Cortex of kidney (tissue), 1 donor: ENCODE measurements at places on chromosomes 13 and 19.

GRCh38 chr19:52778811-52779210 is 7.8 kb downstream of the ZNF600 start:
- DNase-seq: no peak

DNA sequence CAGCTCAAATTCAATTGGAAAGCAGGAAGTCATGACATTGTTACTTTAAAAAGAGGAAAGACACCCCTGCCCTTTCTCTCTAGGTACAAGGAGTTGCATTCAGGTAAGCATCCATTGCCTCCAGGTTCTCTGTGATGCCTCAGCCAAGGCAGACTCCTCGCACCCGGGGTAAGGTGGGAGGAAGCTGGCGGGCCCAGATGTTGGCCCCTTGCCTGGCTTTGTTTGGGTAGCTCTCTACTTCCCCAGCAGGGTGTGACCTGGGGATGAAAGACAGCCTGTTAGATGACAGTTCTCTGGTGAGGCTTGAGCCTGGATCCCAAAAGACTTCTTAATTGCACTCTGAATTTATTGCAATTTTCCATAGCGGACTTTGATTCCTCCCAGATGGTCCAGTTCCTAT is 25.6 kb downstream of the SHISA2 start:
- no peak for DNase-seq

DNA sequence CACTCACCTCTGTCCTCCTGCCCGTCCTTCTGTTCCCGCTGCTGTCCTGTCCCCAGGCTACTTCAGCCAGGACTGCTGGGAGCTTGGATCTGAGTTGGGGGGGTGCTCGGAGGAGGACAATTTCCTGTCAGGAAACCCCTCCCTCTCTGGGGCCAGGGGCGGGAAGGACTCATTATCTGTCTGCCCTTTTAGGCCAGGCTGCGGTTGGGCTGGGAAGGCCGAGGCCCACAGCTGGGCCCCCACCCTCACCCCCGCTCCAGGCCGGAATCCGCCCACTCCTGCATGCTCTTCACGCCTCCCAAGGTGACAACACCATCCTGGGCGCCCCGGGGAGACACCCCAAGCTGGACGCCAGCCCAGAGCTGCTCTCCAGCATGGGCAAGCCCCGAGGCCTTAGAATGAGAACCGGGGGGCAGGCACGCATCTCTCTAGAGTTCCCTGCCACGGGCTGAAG is at the start of gene EXOC3L2:
Gene EXOC3L2, minus strand, starts transcription at position 74 of the 454 bp plus-strand sequence. CDS start 6,362 bp downstream, outside the sequence.
- DNase-seq: no peak

- DNase-seq: no peak
Measured at GRCh38 chr19:15701757-15702533, 25.9 kb upstream of the OR10H2 start.

DNA sequence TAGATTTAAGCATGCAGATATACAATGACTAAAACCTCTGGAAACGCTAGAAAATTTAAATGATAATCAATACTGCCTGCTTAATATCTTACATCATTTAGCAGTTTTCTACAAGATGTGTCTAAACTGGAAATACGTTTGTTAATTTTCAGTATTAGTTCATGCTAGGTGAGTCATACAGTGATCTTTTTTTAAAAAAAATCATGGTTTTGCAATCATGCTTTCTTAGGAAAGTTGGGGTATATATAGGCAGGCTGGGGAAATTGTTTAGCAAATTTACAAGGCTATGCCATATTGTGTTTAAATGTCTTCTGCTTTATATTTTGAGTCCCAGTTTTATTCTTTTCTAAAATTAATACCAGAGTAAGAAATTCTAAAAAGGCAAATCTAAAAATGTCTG is 245.4 kb upstream of the SPRY2 start:
- no peak for DNase-seq

DNA sequence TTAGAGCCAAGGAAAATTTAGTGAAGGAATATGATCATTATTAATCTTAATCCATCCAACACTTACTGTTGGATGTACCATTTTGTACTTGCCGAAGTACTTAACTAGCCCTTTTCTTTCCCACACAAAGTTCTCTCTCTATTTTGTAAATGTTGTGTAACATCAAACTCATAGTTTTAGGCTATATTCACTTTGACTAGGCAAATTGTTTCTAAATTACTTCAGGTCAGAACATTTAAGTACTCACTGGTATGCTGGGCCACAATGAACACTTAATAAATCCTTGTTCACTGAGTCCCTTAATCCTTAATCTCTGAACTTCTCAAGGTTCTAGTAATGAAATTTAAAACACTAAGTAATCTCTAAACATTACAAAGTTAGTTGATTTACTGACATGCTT is 49.3 kb upstream of the EEF1AKMT1 start:
- no peak for DNase-seq

DNA sequence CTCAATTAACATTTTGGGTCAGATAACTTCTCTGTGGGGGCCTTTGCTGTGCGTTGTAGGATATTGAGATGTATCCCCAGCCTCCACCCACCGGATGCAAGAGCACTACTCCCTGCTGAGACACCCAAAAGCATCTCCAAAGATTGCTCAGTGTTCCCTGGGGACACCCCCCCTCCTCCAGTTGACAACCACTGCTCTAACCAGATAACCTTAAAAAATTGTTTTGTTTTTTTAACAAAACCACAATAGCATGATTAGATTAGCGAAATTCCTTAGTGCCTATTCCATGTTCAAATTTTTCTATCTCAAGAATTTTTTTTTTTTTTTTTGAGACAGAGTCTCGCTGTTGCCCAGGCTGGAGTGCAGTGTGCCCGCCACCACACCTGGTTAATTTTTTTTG is 2.6 kb upstream of the EPN1 start:
- DNase-seq: no peak

DNA sequence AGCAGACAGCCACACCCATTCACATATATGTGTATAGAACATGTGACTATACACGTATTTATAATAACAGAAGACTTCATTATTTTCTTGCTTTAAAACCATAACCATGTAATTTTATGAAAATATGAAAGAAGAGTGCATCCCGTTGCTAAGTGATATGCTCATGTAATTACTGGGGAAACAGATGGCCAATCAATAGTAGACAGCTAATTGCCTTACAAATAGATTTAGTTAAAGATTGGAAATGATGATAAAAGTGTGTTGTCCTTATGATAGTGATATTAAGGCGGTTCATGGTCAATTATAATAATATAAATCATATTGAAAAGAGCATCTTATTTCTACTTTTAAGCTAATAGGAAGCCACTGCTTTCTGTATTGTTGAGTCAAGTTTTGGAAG is 95.9 kb downstream of the RFC3 start:
- DNase-seq: no peak

DNA sequence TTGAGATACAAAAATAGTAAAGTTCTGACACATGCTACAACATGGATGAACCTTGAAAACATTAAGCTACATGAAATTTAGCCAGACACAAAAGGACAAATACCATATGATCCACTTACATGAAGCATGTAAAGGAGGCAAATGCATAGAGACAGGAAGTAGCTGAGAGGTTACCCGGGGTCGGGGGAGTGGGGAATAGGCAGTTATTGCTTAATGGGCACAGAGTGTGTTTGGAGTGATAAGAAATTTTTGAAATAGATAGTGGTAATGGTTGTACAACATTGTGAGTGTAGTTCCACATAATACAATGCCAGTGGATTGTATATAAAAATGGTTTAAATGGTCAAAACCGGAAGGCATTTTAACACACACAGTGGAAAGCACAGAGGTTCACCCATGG is 4.3 kb downstream of the N4BP2L1 start:
- no peak for DNase-seq

- no peak for DNase-seq
Measured at GRCh38 chr13:79589603-79590393, 108.8 kb downstream of the NDFIP2 start.

DNA sequence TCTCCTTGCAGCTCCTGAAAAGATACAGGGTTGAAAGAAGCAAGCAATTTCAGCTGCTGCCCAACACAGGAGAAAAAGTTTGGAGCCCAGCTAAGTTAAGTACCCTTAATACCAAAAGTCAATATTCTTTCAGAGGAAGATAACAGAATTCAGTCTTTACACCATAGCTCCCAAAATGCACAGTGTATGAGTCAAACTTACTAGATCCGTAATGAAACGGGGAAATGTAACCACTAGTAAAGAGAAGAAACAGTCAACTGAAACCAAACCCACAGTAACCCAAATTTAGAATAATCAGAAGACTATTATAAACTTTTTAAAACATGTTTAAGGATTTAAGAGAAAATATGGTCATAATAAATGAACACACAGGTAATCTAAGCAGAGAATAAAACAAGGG is 45.2 kb downstream of the SUCLA2 start:
- no peak for DNase-seq

GRCh38 chr13:112715210-112715609 is 25.4 kb downstream of the ATP11A start:
- no peak for DNase-seq

DNA sequence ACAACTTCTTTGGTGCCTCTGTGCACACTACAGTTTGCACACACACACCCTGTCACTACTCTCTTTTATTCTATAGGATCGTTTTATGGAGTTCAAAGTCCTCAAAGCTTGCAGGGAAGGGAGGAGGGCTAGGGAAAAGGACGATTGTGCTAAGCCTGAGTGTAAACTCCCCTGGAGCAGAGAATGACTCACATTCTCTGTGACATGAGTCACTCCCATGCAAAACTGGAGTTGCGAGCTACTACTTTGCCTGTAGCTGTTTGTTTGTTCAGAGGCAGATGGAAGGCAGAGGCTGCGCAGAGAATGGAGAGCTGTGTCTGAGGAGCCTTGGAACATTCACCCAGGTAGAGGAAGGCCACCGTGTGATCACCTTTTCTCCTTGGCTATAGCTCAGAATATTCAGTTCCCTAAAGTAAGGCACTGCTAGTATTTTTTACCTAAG is 80.5 kb upstream of the MBNL2 start:
- no peak for DNase-seq

DNA sequence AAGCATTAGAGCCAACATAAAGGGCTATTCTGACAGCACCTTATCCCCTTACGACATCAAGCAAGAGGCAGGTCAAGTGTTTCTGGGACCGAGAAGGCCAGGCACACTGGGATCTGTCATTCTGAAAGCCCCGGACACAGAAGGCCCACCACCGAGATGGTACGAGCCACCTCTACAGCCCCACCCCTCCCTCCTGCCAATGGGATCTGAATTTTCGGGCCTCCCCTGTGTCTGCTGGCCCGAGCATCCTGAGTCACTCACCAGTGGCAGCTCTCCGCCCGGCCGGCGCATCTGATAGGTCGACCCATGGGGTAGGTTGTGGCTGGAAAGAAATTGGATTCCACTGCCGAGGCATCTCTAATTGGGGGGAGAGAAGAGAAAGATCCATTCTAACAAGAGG is 2.6 kb downstream of the TIMM44 start:
- no peak for DNase-seq

DNA sequence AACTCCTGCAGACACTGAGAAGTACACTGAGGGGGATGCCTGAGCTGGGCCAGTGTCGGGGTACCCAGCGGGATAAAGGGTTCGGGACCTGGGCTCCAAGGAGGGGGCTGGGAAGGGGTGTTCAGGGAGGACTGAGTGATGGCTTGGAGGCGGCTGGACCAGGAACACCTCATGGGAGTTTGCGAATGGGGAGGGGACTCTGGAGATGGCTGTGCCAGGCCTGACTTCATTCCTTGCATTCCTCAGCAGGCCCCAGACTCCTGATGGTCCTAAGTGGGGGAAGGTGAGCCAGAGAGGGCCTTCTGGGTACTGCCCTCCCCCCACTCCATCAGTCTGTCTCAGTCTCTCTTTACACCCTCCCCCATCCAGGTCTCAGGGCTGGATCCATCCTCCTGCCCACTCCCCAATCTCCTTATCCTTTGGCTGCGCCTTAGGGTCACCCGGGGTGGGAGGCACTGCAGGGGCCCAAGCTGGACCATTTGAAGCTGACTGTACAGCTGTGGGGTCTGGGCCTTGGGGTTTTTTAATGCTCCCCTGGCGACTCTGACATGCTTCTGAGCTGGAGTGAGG is 13.8 kb downstream of the PAK4 start:
- DNase-seq: no peak

DNA sequence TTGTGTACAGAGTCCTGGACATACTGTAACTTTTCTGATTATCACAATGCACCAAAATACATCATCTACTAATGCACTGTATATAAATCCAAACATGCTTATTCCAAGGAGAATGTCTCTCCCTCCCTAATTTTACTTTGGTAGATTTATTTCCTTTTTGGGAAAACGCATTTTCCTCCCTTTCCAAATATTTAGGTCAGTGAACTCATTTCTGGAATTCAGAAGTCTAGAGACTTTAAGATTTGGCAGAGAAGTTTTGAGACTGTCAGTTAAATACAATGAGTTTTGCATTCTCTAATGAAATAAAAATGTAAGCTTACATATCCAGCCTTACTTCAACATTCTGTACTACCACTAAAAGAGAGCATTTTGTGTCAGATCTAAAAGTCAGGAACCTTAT is 165.8 kb upstream of the EDNRB start:
- DNase-seq: no peak

- no peak for DNase-seq
Measured at GRCh38 chr19:1284979-1285736, 515 bp upstream of the EFNA2 start.

DNA sequence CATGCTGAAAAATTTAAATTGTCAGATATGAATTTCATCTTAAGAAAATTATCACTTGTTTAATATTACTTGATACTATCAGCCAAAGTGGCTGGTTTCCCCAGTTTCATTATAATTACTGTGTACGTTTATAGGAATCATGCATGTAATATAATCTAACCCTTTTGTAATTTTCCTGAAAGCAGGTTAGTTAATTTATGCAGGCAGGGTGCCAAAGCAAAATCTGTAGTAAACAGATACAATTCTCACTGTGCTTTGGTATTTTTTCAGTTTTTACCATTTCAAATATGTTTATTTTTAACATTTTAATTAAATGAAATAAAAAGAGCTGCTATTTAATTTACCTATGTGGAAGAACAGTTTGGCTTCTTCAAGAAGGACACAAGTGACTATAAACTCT is 1227.5 kb upstream of the MIR17HG start:
- DNase-seq: no peak

DNA sequence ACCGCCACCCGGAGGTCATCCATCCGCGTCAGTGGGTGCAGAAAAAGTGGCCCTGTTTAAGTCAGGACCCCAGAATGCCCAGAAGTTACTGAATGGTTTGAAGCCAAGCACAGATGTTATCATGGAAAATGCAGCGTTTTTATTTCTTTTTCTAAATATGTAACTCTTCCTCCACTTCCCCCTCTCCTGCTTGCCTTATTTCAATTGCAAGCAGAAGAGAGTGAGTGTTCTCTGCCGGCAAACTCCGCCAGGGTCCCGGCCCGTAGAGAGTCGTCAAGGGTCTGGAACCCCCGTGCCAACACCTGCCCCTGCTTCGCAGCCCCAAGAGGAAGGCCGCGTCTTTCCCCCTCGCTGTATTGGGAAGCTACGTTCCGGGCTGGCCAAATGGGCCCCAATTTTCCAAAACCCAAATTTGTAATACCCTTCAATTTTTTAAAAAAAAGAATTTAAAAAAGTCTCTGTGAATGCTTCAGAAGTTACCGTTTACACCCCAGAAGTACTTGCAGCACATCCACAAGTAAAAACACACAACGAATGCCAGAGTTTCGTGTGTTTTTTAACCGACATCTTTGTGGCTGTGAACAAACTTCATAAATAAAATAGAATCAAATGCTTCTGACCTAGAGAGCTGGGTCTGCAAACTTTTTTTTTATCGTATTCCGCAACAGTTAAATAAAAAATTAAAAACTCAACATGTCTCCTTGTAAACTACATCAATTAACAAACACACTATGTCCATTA is 712 bp upstream of the PDX1 start:
- no peak for DNase-seq
